Chondrocyte (in vitro differentiated cells): ENCODE measurements at places on chromosomes 2 and 18. TPM values are rescaled to one million over a fixed set of nuclear protein-coding genes. Genes with fewer than 3 reads are reported as not detected.

Gene NGEF
- total RNA-seq, result 0.10 to 0.46 TPM in 2 of 3 replicates, not detected in the other

Gene PTPRN
- 0.67 to 0.87 TPM (median 0.80 TPM) in 3 replicates for total RNA-seq

DNA sequence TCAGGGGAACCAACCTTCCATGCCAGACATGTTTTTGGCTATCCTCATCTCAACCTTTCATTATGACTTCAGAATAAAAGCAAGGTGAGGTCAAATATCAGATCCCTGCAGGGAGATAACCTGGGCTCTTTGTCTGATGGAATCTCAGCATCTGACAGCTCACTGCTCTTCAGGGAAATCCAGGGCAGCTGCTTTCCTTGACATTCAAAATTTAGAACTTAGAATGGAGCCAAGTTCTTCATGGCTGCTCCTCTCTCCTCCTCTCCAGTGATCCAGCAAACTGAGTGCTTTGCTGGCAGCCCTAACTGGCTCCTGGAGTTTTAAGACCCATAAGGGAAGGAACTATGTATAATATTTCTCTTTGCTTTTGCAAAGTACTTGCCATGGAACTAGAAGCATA lies 716.3 kb downstream of the TSN start:
- DNase-seq, result no peak

GRCh38 chr2:68487773-68488355 lies 20.5 kb downstream of the APLF start:
- DNase-seq, result no peak

DNA sequence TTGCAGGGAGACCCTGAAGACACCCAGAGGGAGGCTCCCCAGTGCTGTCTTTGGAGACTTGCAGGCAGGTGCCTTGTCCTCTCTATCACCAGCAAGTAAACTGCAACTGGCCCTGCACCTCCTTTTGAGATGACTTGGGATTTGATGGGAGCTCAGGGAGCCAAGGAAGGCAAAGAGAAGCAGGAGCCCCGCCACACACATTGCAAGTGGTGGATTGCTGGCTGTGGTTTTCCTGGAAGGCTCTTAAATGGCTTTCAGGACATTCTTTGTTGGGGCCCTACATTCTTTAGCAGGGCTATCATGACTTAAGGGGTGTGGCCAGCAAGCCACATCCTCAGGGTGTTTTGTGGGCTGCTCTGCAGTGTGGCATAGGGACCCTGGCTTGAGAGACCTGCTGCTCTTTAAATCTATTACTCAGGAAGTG lies 39.9 kb upstream of the CDC42EP3 start:
- DNase-seq, result no peak

DNA sequence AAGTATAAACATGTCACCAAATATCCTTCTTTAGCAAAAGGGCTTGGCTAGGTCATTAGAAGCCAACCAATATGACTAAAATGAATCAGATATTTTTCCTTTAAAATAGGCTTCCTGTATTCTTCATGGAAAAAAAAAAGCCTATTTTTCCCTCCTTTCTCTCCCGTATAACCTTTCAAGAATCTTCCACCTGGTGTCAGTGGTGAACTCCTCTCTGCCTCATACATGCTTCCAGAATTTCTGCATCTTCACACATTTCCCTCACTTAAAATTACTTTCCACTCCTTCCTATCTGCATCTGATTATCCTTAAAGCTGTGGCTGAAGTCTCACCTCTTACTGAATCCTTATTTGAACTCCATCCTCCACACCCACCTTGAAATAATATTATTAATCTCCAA lies 116.9 kb upstream of the FANCL start:
- DNase-seq, result no peak
